Osteoblast (primary cell): ENCODE measurements at places on chromosomes 4 and X. TPM values are rescaled to one million over a fixed set of nuclear protein-coding genes. Genes with fewer than 3 reads are reported as not detected.
A peak's percentile ranks its signal among the peaks of the same experiment; 100 is the strongest.

The TDO2 gene
- total RNA-seq = 0.88 and 1.4 TPM in 2 replicates

GRCh38 chrX:102712216-102712966, at the start of gene GPRASP2:
GPRASP2 (plus strand) TSS chrX:102712448; CDS start chrX:102714870, 2,422 bp downstream.
- DNase-seq = peak; percentile 72

DNA sequence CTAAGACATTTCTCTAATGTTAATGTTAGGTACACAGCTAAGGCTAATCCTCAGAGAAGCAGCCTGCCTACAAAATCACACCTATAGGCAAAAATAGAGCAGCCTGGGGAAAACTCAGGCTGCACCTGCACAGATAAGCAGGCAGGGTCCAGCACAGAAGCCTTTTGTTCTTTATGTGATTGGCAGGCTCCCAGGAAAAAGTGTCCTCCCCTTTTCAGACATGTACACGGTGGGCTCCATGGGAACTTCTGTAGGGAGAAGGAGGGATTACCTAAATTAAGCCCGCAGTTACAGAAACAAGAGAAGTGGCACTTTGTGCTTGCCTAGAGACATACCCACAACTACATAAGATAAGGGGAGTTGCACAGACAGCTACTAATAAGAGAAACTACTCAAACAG, 4.0 kb upstream of the HSPA4L start:
- no peak for DNase-seq

DNA sequence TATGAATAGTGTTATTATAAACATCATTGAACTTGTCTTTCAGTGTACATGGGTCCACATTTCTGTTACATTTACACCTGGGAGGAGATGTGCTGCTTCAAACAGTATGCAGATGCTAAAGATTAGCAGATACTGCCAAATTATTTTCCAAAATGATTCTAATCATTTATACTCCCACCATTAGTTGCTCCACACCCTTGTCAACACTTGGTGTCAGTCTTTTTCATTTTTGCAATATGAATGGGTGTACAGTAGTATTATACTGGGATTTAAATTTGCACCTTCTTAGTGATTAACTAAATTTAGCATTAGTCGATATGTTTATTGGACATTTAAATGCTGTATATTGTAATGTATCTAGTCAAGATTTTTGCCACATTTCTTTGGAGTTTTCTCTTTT, 131.6 kb upstream of the GRID2 start:
- no peak for DNase-seq

GRCh38 chr4:52410971-52411370, 248.1 kb downstream of the USP46 start:
- no peak for DNase-seq

DNA sequence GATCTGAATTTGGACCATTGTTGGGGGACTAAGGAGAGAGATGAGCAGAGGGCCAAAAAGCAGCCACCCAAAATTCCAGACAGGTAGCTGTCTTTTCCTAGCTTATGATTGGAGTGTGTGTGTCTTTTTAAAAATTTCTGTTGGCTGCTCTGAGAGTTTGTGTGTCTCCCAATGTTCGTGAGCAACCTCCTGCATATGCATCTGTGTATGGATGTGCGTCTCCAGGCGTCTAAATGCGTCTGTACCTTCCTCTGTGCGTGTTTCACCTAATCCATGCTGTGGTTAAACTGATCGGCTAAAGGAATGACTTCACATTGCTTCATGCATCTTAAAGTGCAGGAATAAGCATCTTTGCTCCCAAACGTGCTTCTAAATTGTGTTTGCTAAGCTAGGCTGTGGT, 65.5 kb upstream of the LAS1L start:
- DNase-seq = no peak
